ENCODE measurements at places on chromosomes 7 and 10.

DNA sequence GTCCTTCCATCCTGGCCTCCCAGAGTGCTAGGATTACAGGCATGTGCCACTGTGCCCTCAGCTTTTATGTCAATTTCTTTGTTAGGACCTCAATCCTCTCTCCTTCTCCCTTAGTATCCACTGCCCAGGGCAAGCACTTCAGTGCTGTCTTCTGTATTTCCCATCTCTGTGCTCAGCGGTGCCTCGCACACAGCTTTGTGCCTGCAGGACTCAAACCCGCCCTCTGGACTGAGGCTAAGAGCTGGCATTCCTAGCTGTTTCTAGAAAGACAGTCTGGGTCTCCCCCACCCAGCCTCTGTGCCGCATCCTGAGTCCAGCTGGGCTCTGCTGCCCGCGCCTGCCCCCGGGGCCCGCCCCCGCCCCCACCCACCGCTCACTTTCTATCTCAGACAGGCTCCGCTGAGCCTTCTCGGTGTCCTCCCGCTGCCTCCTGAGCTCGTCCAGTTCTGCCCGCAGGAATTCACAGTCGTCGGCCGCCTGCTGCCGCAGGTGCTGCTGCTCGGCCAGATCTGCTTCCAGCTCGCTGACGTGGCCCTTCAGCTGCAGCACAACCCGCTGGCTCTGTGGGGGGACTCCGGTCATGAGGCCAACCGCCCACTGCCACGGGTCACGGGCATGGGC, 67.3 kb downstream of the SPDYE5 start:
- DNase-seq = no peak

GRCh38 chr7:87000344-87000743, 59.1 kb downstream of the ELAPOR2 start:
- DNase-seq = no peak

DNA sequence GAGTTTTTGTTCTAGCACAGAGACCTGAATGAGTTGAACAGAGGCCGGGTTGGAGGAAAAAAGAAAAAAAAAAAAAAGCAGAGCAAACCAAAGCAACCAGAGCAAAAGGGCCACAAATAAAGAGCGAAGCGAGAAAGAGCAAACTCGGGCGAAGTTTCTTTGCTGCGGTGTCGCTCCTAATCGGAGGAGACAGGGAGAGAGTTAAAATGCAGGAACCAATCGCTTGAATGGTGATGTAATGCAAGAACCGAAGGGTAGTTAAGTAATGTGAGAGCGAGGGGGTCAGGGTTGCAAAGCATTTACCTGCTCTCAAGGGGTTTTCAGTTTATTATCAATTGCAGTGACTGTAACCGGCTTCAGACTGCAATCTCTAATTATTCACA, 271.7 kb downstream of the TRIL start:
- DNase-seq = no peak

GRCh38 chr7:84204655-84205054, 10.1 kb upstream of the SEMA3A start:
- no peak for DNase-seq

- DNase-seq = no peak
These were observed 66.1 kb downstream of the AGK start for GRCh38 chr7:141617280-141617679.

DNA sequence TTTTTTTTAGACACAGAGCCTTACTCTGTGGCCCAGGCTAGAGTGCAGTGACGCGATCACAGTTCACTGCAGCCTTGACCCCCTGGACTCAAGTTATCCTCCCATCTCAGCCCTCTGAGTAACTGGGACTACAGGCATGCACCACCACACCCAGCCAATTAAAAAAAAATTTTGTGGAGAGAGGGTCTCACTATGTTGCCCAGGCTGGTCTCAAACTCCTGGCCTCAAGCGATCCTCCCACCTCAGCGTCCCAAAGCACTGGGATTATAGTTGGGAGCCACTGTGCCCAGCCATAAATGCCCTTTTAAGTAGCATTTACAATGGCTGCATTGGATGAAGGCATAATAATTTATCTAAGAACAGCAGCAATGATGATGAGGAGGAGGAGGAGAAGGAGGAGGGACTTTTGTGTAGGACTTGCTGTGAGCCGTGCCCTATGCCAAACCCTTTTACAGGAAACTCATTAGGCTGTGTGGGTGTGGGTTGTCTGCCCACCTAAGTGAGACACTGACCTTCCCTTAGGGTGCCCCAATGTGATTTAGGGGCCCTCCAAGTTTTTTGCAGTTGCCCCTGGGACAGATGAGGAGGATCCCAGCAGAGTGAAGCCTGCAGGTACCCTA, 51.1 kb downstream of the EEPD1 start:
- DNase-seq = no peak

DNA sequence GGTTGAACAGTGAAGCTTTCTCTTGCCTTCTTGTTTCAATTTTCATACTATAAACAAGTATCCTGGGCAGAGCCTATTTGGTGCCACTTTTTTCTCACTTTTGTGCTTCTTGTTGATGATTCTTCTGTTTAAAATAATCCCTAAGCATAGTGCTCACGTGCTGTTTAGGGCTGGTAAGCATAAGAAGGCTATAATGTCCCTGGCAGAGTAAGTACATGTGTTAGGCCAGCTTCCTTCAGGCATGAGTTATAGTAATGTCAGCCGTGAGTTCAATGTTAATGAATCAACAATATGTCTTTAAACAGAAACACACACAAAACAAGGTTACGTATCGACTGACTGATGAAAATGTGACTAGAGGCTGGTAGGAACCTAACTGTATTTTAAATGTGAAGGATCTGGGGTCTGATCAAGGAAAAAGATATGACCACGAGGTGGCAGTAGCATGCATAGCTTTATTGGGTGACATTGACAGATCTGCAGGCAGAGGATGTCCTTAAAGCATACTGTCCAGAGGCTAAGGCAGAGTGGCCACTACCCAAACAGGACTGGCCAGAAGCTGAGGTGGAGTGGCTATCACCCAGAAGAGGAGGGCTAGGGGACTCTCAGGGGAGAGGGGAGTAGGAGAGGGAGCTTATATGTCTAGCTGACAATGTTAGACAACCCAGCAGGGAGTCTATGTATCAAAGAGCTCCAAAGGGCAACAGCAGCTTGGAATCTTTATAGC, 113.7 kb downstream of the BRAF start:
- peak; percentile 21 for DNase-seq

GRCh38 chr10:130489891-130490290, 353.7 kb downstream of the GLRX3 start:
- DNase-seq = no peak

DNA sequence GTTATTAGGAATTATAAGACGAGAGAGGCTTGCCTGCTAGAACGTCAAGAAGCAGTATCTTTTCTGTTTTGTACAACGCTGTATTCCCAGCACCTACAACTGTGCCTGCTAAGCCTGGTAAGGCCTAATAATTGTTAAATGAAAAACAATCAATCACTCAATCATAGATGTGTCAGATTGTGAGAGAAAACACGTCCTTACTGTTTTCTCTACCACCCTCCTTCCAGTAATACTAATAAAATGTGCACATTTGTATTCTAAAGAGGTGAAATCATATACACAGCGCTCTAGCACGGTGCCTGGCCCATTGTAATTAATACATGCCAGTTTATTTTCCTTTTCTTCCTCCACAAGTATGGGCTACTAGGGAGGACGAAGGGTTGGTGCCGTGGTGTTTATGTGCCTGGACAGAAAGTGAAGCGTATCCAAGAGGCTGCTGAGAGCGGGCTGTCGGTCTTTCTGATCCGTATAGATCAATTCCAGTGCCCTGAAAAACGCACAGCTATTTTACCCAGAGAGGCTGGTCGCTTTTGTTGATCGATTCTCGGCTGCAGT, 1.5 kb upstream of the AUTS2 start:
- no peak for DNase-seq

- DNase-seq = no peak
These were observed 32.3 kb upstream of the PRKCQ start for GRCh38 chr10:6612371-6612770.

- DNase-seq = no peak
These were observed 57.8 kb upstream of the LANCL2 start for GRCh38 chr7:55307123-55307916.

DNA sequence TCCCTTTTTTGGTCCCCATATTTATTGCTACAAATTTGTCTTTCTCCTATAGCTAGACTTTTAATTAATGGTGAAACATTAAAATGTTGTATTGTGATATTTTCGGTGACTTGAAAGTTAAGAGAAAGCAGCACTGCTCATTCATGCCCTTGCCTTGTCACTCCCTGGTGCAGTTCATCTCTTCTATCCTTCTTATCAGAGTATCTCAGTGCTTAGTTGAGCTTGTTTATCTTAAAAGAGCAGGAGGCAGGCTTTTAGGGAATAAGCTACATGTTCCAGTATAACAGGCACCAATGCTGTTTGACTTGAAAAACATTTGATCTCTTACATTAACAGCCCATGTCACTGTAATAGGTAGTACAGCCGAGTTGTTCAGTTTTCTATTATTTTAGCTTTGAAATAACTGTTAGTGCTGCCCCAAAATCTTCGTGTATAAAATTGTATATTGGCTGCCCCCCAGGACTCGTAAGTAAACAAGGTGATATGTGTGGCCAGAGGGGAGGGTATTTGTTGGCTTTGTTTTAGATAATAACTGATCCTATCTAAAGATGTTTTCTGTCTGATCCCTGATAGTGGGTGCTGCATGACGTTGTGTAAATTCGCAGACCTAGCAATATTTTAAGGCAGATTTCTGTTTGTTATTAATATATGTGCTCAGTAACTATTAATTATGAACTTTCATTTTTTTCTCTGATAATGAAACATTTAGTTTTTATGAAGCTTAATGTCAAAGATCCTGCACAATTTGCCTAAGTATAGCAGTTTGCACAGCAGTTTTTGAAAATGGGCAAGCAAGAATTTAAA, 96.5 kb downstream of the BTRC start:
- no peak for DNase-seq

- DNase-seq = no peak
These were observed 6.3 kb upstream of the SMKR1 start for GRCh38 chr7:129495987-129496386.

- no peak for DNase-seq
These were observed 12.2 kb downstream of the DGKI start for GRCh38 chr7:137834552-137834951.

- no peak for DNase-seq
These were observed 74.2 kb downstream of the NXPH1 start for GRCh38 chr7:8507566-8507965.

DNA sequence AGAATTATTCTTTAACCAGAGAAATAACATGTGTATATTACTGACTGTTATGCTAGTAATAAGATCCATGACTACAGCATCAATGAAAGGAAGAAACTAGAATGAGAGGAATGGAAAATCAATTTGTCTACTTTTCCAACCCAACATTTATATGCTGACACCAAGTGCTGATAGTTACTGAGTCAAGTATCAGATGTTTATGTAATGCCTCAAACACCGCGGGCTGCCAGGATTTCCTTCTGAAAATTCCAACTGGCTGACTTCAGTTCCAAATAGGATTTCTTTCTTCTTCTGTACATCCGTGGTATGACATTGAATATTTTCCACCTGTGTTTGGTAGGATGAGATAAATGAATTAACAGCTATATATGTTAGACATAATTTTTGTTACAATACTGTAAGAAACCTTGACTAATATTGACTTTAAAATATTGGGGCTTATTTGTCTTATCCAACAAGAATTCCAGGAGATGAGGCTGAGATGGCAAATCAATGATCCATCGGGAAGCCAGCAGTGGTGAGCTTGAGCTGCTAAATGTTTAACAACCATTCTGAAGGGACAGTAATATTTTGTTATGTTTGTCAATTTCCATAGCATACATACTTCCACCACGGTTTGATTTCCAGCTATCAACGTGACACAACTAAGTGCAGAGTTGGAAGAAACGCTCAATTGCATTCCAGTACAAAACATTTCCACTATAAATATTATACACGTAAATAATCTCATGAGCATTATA, 435.2 kb upstream of the AUTS2 start:
- DNase-seq = no peak

- no peak for DNase-seq
These were observed 129.5 kb downstream of the PLXNA4 start for GRCh38 chr7:132446666-132447278.

GRCh38 chr10:104650072-104650471, 9.0 kb downstream of the SORCS3 start:
- no peak for DNase-seq

GRCh38 chr7:42677751-42678699, 233.8 kb downstream of the C7orf25 start:
- DNase-seq = no peak

- DNase-seq = no peak
These were observed 53.7 kb upstream of the SEMA3A start for GRCh38 chr7:84248267-84248666.

DNA sequence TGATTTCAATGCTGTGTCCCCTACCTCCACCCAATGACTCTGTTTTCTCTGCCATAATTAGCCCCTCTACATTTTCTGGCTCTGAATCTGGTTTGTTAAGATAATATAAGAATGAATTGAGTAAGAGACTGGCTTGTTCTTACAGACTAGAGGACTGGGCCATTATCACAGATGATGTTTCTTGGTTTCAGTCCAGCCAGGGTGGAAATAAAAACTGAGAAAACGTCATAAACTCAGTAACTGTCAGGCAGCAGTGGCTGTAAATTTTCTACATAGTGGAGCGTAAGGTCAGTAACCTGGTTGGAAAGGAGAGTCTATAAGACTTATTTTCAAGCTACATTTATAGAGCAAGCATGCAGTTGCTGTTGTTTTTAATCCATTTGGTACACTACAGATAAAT, 485.4 kb downstream of the HTR7 start:
- DNase-seq = no peak

GRCh38 chr10:75649466-75649865, 218.0 kb downstream of the LRMDA start:
- DNase-seq = no peak

DNA sequence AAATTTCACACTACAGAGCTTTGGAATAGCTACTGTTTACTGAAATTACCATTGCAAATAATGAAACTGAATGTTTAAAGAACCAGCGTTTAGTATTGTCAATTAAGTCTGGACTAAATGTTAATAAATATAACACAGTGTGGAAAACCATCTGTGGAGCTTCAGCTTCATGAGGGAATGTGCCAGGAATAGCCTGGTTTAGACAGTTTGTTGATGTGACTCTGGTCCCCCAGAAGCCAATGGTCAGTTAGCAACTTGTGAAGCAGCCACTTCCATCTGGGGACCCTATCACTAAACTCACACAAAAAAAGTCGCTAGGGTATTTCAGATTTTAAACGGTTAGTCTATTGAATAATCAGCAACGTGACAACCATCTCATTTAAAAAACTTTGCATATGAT, 207.8 kb downstream of the RAMP3 start:
- DNase-seq = no peak

GRCh38 chr10:110765513-110766319, 106.0 kb upstream of the PDCD4 start:
- DNase-seq = no peak

GRCh38 chr7:97555857-97556421, 175.9 kb upstream of the TAC1 start:
- no peak for DNase-seq

GRCh38 chr7:14748461-14748860, 154.1 kb downstream of the DGKB start:
- no peak for DNase-seq
